ENCODE measurements at places on chromosomes 4 and X.

- no peaks in the 10 kb centered on the region for H3K27me3 ChIP-seq
- no peaks in the 10 kb centered on the region for H3K4me1 ChIP-seq
- no peak for DNase-seq
- no peaks in the 10 kb centered on the region for H3K36me3 ChIP-seq
- H3K27ac ChIP-seq, result no peak overlapping the region
- H3K4me3 ChIP-seq, result no peak overlapping the region
These were observed 6.9 kb upstream of the CTSO start for GRCh38 chr4:155960522-155960921.

DNA sequence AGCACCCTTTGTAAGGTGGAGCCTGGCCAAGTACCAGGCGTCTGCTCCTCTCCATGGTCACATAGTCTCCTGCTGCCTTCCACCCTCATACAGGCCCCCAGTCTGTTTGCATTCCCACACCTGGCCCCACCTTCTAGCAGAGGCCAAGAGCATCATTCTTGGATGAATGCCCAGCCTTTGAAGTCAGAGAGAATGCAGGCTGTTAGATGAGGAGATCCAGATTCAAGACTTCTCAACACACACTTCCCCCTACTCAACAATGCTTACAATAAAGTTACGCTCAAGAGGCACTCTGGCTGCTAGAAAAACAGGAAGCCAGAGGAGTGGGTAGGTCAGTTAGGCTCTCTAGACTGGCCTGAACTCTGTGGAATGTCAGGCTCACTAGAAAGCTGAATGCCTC lies 43.3 kb downstream of the SHROOM4 start:
- H3K4me1 ChIP-seq, result no peaks in the 10 kb centered on the region
- H3K36me3 ChIP-seq, result no peaks in the 10 kb centered on the region
- no peak overlapping the region for H3K4me3 ChIP-seq
- no peak overlapping the region for H3K27ac ChIP-seq
- no peak for DNase-seq

DNA sequence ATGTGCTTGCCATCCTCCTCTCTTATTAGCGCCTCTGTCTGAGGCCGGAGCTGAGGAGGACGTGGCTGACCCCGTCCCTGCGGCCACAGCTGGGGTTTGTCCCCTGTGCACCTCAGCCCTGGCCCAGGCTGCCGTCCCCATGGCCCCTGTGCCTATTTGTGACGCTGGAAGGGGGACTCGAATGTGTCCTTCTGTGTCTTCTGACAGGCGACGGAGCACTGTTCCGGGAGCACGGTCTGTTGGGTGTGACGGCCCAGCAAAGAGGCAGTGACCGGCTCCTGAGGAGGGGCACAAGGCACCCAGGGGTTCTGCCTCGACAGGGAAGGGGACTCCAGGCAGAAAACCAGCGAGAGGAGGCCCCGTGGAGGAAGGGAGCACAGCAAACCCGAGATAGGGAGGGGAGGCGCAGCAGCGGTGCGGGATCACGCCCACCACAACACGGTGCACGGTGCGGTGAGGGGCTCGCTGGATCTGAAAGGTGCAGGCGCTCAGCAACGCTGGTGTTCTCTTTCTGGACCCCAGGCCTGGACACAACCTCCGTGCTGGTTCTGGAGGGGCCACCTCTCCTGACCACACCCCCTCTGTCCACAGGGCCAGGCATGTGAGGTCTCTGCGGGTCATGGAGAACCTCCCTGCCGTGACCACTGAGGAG lies 5.6 kb downstream of the SH3TC1 start:
- no peak overlapping the region for H3K4me3 ChIP-seq
- no peaks in the 10 kb centered on the region for H3K27me3 ChIP-seq
- H3K36me3 ChIP-seq, result no peaks in the 10 kb centered on the region
- DNase-seq, result no peak
- no peaks in the 10 kb centered on the region for H3K4me1 ChIP-seq

DNA sequence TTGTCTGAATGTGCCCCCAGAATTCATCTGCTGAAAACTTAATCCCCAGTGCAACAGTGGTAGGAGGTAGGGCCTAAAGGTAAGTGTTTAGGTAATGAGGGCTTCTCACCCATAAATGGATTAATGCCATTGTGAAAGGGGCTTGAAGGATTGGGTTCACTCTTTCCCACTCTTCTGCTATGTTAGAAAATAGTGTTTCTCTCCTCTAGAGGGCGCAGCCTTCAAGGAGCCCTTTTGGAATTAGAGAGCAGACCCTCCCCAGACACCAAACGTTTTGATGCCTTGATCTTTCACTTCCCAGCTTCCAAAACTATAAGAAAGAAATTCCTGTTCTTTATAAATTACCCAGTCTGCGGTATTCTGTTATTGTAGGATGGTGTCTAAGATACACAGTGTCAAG lies 706.4 kb downstream of the SMARCA1 start:
- no peaks in the 10 kb centered on the region for H3K36me3 ChIP-seq
- H3K4me1 ChIP-seq, result no peaks in the 10 kb centered on the region
- no peak overlapping the region for H3K4me3 ChIP-seq
- no peak overlapping the region for H3K27ac ChIP-seq
- DNase-seq, result no peak

GRCh38 chrX:23911126-23911835 lies 3.5 kb downstream of the CXorf58 start:
- H3K4me3 ChIP-seq, result no peak overlapping the region
- H3K27me3 ChIP-seq, result no peaks in the 10 kb centered on the region
- no peaks in the 10 kb centered on the region for H3K4me1 ChIP-seq
- H3K27ac ChIP-seq, result no peak overlapping the region

DNA sequence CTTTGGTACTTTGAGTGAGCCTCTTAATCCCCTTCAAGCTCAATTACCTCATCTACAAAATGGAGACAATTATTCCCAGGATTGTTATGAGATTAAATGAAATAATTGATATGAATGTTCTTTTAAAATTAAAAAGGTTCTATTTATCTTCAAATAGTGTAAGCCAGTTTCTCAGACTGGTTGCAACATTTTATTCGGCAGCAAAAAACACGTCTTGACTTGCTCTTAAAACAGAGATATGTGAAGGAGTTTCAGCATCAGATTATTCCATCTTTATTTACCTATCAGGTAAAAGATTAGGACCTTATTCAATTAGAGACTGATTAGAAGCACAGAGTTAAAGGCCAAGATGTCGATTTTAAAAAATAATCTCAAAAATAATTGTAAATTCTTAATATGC lies 10.5 kb downstream of the NDNF start:
- H3K36me3 ChIP-seq, result no peaks in the 10 kb centered on the region
- DNase-seq, result no peak
- H3K4me1 ChIP-seq, result no peaks in the 10 kb centered on the region
- no peaks in the 10 kb centered on the region for H3K27me3 ChIP-seq

- no peak overlapping the region for H3K4me3 ChIP-seq
- no peaks in the 10 kb centered on the region for H3K4me1 ChIP-seq
- DNase-seq, result no peak
- H3K36me3 ChIP-seq, result no peaks in the 10 kb centered on the region
These were observed 122.9 kb downstream of the LDB2 start for GRCh38 chr4:16775411-16776154.

DNA sequence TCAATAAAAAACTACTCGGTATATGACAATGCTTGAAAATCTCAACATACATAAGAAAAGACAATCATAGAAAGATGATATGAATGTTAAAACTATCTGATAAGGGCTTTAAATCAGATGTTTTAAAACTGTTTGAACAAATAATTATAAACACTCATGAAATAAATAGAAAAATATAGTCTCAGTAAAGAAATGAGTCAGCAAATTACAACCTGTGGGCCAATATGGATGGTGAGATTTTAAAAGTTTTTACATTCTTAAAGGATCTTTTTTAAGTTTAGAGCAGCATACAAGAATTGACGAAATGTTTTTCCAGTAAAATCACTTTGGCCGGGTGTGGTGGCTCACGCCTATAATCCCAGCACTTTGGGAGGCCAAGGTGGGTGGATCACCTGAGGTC lies 83.1 kb downstream of the TEX11 start:
- H3K27me3 ChIP-seq, result no peaks in the 10 kb centered on the region
- no peak overlapping the region for H3K27ac ChIP-seq
- H3K4me1 ChIP-seq, result no peaks in the 10 kb centered on the region
- H3K36me3 ChIP-seq, result no peaks in the 10 kb centered on the region
- H3K4me3 ChIP-seq, result no peak overlapping the region

GRCh38 chrX:118823263-118824172 lies at the start of gene ZCCHC12:
Gene ZCCHC12 (plus strand): TSS chrX:118823824. CDS start chrX:118825245, 1,421 bp downstream.
- no peak within 1 kb of the TSS for H3K4me3 ChIP-seq
- H3K4me1 ChIP-seq, result no peaks in the 10 kb centered on the region
- H3K27me3 ChIP-seq, result peaks cover 61% of the 10 kb centered on the region
- DNase-seq, result no peak
- no peaks in the 10 kb centered on the region for H3K36me3 ChIP-seq

- H3K36me3 ChIP-seq, result no peaks in the 10 kb centered on the region
- DNase-seq, result no peak
- H3K27me3 ChIP-seq, result no peaks in the 10 kb centered on the region
- H3K27ac ChIP-seq, result no peak overlapping the region
These were observed 459.8 kb downstream of the PABPC4L start for GRCh38 chr4:133741766-133742165.

- no peaks in the 10 kb centered on the region for H3K36me3 ChIP-seq
- H3K4me3 ChIP-seq, result no peak overlapping the region
- H3K4me1 ChIP-seq, result no peaks in the 10 kb centered on the region
- no peak for DNase-seq
- H3K27ac ChIP-seq, result no peak overlapping the region
These were observed 41.5 kb downstream of the ACE2 start for GRCh38 chrX:15559227-15559626.

- peak overlapping the region; percentile 83 for H3K27ac ChIP-seq
- no peaks in the 10 kb centered on the region for H3K4me1 ChIP-seq
- H3K4me3 ChIP-seq, result peak overlapping the region; percentile 2
- no peaks in the 10 kb centered on the region for H3K36me3 ChIP-seq
These were observed 41.8 kb downstream of the FNIP2 start for GRCh38 chr4:158810487-158811215.

- H3K4me3 ChIP-seq, result no peak overlapping the region
- H3K4me1 ChIP-seq, result no peaks in the 10 kb centered on the region
- no peaks in the 10 kb centered on the region for H3K27me3 ChIP-seq
- H3K27ac ChIP-seq, result no peak overlapping the region
- no peak for DNase-seq
These were observed 22.2 kb downstream of the GUF1 start for GRCh38 chr4:44700427-44700826.

DNA sequence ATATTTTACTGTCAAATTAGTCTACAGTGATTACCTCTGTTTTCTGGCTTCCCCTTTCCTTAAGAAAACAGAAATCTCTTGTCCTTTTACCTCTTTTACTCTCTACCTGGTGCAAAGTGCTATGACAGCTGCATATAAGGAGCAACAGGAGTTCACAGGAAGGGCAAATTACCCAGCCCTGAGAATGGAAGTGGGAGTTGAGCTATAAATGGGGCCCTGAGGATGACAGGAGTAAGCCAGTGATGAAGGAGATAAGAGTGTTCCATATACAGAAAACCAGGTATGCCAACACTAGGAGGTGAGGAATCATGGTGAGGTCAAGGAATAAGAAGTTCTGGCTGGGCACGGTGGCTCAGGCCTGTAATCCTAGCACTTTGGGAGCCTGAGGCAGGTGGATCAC lies 4.5 kb upstream of the HSD17B13 start:
- no peaks in the 10 kb centered on the region for H3K36me3 ChIP-seq
- no peaks in the 10 kb centered on the region for H3K4me1 ChIP-seq
- H3K27ac ChIP-seq, result no peak overlapping the region
- H3K27me3 ChIP-seq, result no peaks in the 10 kb centered on the region
- no peak overlapping the region for H3K4me3 ChIP-seq

DNA sequence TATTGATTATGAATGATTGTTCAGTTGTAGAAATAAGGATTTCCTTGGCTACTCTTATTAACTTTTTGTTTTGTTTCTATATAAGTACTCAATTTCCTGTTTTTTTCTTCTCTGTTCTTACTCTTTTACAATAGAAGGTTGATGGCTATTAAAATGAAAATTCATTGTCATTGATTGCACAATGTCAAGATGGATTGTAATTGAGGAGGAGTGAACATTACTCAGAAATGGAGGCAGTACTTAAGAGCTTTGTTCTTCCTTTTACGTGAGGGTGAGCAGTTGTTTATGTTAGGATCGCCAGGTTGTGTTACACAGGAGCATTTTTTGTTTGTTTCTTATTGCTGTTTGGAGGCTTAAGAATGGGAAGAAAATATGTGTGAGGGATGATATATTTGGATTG lies 2062.4 kb downstream of the ARAP2 start:
- DNase-seq, result no peak
- H3K36me3 ChIP-seq, result no peaks in the 10 kb centered on the region
- no peaks in the 10 kb centered on the region for H3K4me1 ChIP-seq
- no peaks in the 10 kb centered on the region for H3K27me3 ChIP-seq
- no peak overlapping the region for H3K27ac ChIP-seq

- no peak for DNase-seq
- no peaks in the 10 kb centered on the region for H3K36me3 ChIP-seq
- H3K4me1 ChIP-seq, result no peaks in the 10 kb centered on the region
- no peak overlapping the region for H3K27ac ChIP-seq
These were observed 287.9 kb upstream of the NOCT start for GRCh38 chr4:138727731-138728130.

GRCh38 chr4:119697887-119698393 lies 69.3 kb upstream of the PDE5A start:
- H3K36me3 ChIP-seq, result no peaks in the 10 kb centered on the region
- H3K27ac ChIP-seq, result no peak overlapping the region
- DNase-seq, result no peak
- no peaks in the 10 kb centered on the region for H3K27me3 ChIP-seq
- H3K4me1 ChIP-seq, result no peaks in the 10 kb centered on the region

- H3K27ac ChIP-seq, result no peak overlapping the region
- no peaks in the 10 kb centered on the region for H3K27me3 ChIP-seq
- DNase-seq, result no peak
These were observed 44.2 kb downstream of the RTL9 start for GRCh38 chrX:110402850-110403221.
